ENCODE measurements at places on chromosomes 4 and X.

- no peak for DNase-seq
- H3K36me3 ChIP-seq = no peaks in the 10 kb centered on the region
- no peak overlapping the region for H3K4me3 ChIP-seq
- H3K4me1 ChIP-seq = no peaks in the 10 kb centered on the region
- no peaks in the 10 kb centered on the region for H3K27me3 ChIP-seq
- H3K27ac ChIP-seq = no peak overlapping the region
Observed at GRCh38 chr4:11399461-11399971, 29.2 kb downstream of the HS3ST1 start.

- no peaks in the 10 kb centered on the region for H3K27me3 ChIP-seq
- no peak overlapping the region for H3K4me3 ChIP-seq
- no peak for DNase-seq
- H3K27ac ChIP-seq = no peak overlapping the region
Observed at GRCh38 chrX:74344280-74344622, 40.3 kb downstream of the ZCCHC13 start.

DNA sequence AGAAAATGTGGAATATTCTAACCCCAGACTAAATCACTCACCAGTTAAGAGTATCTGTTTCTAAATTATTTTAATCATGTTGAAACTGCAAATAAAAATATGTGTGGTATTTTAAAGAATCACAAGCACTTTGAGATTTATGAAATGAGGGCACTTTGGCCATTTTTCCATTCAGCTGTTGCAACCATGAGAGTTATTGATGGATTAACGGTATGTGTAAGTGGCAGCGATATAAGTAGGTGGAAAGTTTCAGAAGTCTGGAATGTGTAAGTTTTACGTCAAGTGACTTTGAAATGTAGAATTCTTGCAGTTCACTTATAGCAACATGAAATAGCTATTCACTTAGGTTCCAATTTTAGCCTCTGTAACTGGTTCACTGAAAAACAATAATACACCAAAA is 905.1 kb upstream of the SLIT2 start:
- H3K4me1 ChIP-seq = no peaks in the 10 kb centered on the region
- DNase-seq = no peak
- no peak overlapping the region for H3K4me3 ChIP-seq
- H3K36me3 ChIP-seq = no peaks in the 10 kb centered on the region
- H3K27me3 ChIP-seq = no peaks in the 10 kb centered on the region

DNA sequence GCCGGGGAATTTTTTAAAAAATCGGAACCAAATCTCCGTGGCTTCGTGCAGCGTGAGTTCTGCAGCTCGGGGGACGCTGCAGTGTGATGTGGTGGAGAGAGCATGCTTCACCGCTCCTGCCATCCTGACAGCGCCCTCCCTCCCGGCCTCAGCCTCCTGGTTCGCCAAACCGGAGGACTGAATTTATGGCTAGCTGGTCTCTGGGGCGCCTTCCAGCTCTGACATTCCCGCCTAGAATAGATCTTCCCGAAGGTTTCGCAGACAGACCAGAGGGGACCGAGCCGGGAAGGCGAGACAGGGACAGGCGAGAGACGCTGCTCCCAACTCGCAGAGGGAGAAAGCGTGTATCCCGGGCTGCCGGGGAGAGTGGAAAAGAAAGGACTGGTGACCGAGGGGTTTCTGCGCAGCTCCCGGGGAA is 25.9 kb downstream of the HOPX start:
- peak overlapping the region; percentile 50 for H3K4me3 ChIP-seq
- H3K36me3 ChIP-seq = no peaks in the 10 kb centered on the region
- H3K27me3 ChIP-seq = peaks cover 63% of the 10 kb centered on the region
- H3K4me1 ChIP-seq = no peaks in the 10 kb centered on the region

DNA sequence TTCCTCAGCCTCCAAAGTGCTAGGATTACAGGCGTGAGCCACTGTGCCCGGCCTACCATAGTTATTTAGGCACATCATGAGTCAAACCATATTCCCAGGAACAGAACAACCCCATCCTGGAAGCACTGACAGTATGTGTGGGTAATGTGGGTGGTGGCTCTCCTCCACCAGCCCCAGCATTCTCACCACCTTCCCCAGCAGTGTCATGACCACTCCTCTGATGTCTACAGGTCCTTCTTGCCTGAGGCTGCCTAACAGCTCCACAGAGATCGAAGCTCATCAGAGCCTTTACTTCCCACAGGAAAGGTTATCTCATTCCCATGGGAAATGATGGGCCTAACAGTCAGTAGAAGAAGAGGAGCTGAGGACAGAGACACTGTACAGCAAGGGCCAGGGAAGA is 129.5 kb upstream of the GPC4 start:
- no peak overlapping the region for H3K4me3 ChIP-seq
- H3K36me3 ChIP-seq = no peaks in the 10 kb centered on the region
- H3K4me1 ChIP-seq = no peaks in the 10 kb centered on the region

- H3K36me3 ChIP-seq = no peaks in the 10 kb centered on the region
- H3K4me1 ChIP-seq = peaks cover 3% of the 10 kb centered on the region
- H3K27me3 ChIP-seq = no peaks in the 10 kb centered on the region
- DNase-seq = peak; percentile 47
- no peak overlapping the region for H3K27ac ChIP-seq
Observed at GRCh38 chr4:173014113-173014558, 154.5 kb upstream of the GALNT7 start.
